ENCODE measurements at places on chromosomes 7 and 10. TPM values are rescaled to one million over a fixed set of nuclear protein-coding genes. Genes with fewer than 3 reads are reported as not detected.
A peak's percentile ranks its signal among the peaks of the same experiment; 100 is the strongest.

Gene HMX3
- total RNA-seq = not detected

DNA sequence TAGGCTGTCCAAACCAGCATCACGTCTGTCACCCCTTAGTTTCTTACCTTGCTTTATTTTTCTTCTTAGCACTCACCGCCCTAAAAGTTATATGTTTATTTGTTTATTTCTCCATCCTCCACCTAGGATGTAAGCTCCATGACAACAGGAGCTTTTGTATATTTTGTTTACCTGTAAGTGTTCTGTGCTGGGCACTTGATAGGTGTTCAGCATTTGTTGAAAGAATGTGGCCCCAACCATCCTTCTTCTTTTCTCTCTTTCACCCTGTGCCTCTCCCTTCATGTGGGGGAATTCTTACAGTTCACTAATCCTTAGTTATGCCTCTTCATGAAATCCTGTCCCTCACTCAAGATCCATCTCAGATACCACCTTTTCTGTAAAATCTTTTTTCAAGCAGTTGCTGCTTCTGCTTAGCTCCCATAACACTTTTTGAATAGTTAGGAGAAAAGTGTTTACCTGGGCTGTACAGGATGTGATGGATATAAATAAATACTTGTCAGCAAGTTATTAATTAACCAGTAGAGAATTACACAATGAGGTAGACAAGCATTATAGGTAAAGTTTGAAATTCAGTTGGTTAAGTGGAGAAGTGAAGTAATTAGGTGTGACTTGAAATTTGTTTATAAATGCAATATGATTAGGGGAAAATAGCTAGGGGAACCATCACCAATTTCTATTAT lies 9.7 kb downstream of the AHR start:
- H3K27me3 ChIP-seq = no peaks in the 10 kb centered on the region
- H3K27ac ChIP-seq = no peak overlapping the region
- H3K36me3 ChIP-seq = no peaks in the 10 kb centered on the region
- no peak for DNase-seq
- no peak overlapping the region for H3K4me3 ChIP-seq

DNA sequence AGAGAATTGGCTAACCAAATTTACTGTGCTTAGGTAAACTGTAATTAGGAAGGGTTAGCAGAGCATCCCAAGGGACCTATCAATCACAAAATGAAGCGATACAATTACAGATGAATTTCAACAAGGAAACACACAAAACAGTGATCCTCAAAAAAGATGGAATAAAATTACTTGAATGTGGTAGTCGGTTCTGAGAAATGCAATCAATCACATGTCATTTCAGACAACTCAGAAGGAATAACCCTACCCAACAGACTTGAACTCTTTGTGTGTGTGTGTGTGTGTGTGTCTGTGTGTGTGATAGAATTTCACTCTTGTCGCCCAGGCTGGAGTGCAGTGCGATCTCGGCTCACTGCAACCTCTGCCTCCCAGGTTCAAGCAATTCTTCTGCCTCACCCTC lies 43.5 kb downstream of the ST8SIA6 start:
- no peaks in the 10 kb centered on the region for H3K36me3 ChIP-seq
- no peaks in the 10 kb centered on the region for H3K27me3 ChIP-seq
- H3K4me1 ChIP-seq = no peaks in the 10 kb centered on the region
- no peak for DNase-seq
- H3K27ac ChIP-seq = no peak overlapping the region
- no peak overlapping the region for H3K4me3 ChIP-seq

GRCh38 chr10:29276251-29276850 lies 12.5 kb upstream of the LYZL1 start:
- DNase-seq = peak; percentile 68
- H3K27ac ChIP-seq = no peak overlapping the region
- no peaks in the 10 kb centered on the region for H3K4me1 ChIP-seq
- H3K4me3 ChIP-seq = no peak overlapping the region

DNA sequence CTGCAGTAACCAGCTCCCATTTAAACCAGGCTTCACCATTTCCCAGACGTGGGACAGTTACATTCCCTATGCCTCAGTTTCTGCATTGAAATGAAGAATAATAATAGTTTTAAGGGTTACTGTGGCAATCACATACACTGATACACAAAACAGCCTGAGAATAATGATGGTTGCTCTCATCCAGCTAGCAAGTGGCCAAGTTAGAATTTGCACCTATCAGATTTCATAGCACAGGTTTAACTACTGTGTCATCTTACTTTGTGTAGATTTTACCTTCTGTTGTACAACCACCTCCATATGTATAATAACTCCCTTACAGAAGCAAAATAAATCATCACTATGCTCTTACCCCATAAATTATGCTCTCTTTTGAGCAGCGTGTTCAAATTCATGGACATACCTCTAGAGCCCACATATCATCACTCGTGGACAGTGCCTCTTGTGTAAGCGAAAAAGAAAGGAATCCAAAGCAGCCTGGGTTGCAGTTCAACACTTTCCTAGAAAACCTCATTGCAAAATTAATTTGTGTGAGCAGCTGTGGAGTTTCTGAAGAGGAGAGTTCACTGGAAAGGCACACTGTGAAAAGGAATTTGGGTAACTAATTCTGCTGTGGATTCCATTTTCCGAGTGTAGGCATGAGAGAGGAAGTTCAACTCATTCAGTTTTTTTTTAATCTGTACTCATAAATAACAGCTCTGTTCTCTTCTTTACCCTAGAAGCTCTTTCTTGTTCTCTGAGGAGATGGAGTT lies 492.5 kb downstream of the ARL4A start:
- H3K4me3 ChIP-seq = no peak overlapping the region
- H3K36me3 ChIP-seq = no peaks in the 10 kb centered on the region
- peak; percentile 67 for DNase-seq
- no peaks in the 10 kb centered on the region for H3K27me3 ChIP-seq
- peaks cover 4% of the 10 kb centered on the region for H3K4me1 ChIP-seq
- no peak overlapping the region for H3K27ac ChIP-seq

- peaks cover 36% of the 10 kb centered on the region for H3K27me3 ChIP-seq
- DNase-seq = peak; percentile 8
- peaks cover 3% of the 10 kb centered on the region for H3K4me1 ChIP-seq
- no peak overlapping the region for H3K4me3 ChIP-seq
Observed at GRCh38 chr10:60731134-60731885, 47.0 kb upstream of the CDK1 start.

- no peaks in the 10 kb centered on the region for H3K36me3 ChIP-seq
- no peak overlapping the region for H3K4me3 ChIP-seq
- H3K27ac ChIP-seq = no peak overlapping the region
Observed at GRCh38 chr10:125781374-125781773, 5.8 kb upstream of the MMP21 start.

DNA sequence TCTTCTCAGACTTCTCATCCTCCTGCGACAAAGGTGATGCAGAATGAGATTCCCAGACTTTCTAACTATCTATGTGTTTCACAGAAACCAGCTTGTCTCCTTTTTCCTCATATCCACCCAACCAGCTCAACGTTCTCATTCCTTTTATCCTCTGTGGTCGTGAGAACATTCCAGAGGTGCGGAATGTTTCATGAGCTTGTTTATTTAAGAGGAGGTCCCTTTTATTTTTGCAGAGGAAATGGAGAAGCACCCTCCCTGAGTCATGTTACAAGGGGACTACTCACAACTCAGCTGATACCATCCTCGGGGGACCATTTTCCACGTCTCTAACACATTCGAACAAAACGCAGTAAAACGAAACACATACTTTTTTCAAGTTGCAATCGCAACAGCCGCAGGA lies 93.2 kb downstream of the ZRANB1 start:
- peaks cover 36% of the 10 kb centered on the region for H3K4me1 ChIP-seq
- DNase-seq = no peak
- H3K27me3 ChIP-seq = no peaks in the 10 kb centered on the region
- no peak overlapping the region for H3K27ac ChIP-seq
- H3K4me3 ChIP-seq = no peak overlapping the region
- H3K36me3 ChIP-seq = peaks cover 31% of the 10 kb centered on the region

DNA sequence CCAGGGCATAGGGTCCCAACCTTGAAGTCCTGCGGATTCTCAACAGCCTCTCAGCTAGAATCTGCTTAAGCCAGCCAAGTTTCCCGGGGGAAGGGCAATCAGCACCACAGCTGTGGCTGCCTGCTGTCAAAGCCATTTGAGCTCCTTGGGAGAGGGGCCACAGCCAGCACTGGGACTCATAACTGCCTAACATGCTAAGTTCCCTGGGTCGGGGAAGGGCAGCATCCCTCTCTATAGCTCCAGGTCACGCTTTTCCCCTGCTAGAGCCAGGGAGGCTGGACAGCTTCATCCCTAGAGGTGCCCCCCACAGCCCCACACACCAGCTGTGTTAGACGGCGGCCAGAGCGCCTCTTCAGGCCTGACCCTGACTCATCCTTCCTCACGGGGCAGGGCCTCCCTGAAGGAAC lies 49.6 kb upstream of the PDE1C start:
- peaks cover 11% of the 10 kb centered on the region for H3K4me1 ChIP-seq
- H3K27me3 ChIP-seq = no peaks in the 10 kb centered on the region
- H3K4me3 ChIP-seq = no peak overlapping the region
- peak; percentile 37 for DNase-seq

- H3K36me3 ChIP-seq = no peaks in the 10 kb centered on the region
- H3K4me1 ChIP-seq = no peaks in the 10 kb centered on the region
- peak overlapping the region; percentile 29 for H3K27ac ChIP-seq
- DNase-seq = peak; percentile 36
Observed at GRCh38 chr7:84042110-84042539, 152.5 kb downstream of the SEMA3A start.

GRCh38 chr7:157430721-157431120 lies 93.9 kb downstream of the DNAJB6 start:
- H3K36me3 ChIP-seq = no peaks in the 10 kb centered on the region
- no peak for DNase-seq
- H3K27ac ChIP-seq = no peak overlapping the region
- no peaks in the 10 kb centered on the region for H3K27me3 ChIP-seq

DNA sequence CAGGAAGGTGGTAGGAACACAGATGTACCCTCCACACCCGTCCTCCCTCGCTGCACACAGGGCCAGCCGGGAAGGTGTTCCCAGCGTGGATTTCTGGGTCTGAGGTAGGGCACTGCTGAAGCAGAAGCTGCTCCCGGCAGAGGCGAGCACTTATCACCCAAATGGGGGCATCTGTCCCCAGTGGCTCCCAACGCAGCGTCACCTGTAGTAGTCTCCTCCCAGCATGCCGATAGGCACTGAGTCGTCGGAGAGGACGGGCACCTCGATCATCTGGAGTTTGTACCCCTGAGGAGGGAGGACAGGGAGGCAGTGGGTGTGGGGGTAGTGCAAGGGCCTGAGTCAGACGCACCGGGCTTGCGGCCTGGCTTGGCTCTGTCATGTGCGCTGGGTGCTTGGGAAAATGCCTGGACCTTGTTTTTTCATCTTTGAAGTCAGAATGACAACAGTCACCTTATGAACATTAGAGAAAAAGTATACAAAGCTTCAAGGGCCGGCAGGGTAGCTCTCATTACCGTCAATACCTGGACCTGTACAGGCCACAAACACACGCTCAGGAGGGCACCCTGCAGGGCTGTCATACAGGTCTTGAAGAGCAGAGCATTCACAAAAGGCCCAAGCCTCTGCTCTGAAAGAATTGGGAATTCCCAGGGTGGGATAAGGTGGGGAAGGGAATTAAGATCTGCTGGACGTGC lies 3.1 kb upstream of the PYROXD2 start:
- no peak for DNase-seq
- peaks cover 22% of the 10 kb centered on the region for H3K4me1 ChIP-seq
- no peaks in the 10 kb centered on the region for H3K27me3 ChIP-seq
- no peak overlapping the region for H3K4me3 ChIP-seq
- peaks cover 42% of the 10 kb centered on the region for H3K36me3 ChIP-seq

DNA sequence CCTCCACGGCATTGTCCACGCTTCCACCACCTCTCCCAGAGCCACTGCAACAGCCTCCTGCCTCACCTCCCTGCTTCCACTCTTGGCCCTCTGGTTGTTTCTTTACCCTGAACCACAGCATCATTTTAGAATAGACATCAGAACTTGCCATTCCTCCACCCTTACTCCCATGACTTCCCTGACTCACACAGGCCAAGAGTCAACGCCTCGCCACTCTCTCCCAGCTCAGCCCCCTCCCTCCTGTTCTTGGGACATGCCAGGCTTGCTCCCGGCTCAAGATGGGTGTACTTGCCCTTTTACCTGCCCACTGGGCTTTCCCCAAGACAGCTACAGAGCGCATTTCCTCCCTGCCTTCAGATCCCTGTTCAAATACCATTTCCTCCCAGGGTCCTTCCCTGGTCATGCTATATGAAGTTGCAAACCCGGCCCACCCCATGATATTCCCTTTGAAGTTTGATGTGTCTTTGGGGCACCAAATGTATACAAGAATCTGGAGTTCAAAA lies 429.1 kb downstream of the RPS24 start:
- H3K27me3 ChIP-seq = no peaks in the 10 kb centered on the region
- no peak overlapping the region for H3K27ac ChIP-seq
- no peaks in the 10 kb centered on the region for H3K36me3 ChIP-seq
- peaks cover 10% of the 10 kb centered on the region for H3K4me1 ChIP-seq

Gene FGFR2
- total RNA-seq = 2.1 TPM

Gene GBX1
- total RNA-seq = 0.44 TPM

Gene ANKRD61
- total RNA-seq = 0.22 TPM

Gene EMX2
- total RNA-seq = 5.7 TPM

GRCh38 chr7:41910940-41911600 lies 208.2 kb upstream of the INHBA start:
- no peaks in the 10 kb centered on the region for H3K36me3 ChIP-seq
- no peak overlapping the region for H3K4me3 ChIP-seq
- no peak for DNase-seq
- no peaks in the 10 kb centered on the region for H3K27me3 ChIP-seq
